ENCODE measurements at places on chromosomes 6 and 20.

GRCh38 chr6:24191346-24191745 lies 65.3 kb downstream of the NRSN1 start:
- DNase-seq, result no peak

GRCh38 chr20:21516861-21517565 lies 3.1 kb upstream of the NKX2-2 start:
- DNase-seq, result no peak

DNA sequence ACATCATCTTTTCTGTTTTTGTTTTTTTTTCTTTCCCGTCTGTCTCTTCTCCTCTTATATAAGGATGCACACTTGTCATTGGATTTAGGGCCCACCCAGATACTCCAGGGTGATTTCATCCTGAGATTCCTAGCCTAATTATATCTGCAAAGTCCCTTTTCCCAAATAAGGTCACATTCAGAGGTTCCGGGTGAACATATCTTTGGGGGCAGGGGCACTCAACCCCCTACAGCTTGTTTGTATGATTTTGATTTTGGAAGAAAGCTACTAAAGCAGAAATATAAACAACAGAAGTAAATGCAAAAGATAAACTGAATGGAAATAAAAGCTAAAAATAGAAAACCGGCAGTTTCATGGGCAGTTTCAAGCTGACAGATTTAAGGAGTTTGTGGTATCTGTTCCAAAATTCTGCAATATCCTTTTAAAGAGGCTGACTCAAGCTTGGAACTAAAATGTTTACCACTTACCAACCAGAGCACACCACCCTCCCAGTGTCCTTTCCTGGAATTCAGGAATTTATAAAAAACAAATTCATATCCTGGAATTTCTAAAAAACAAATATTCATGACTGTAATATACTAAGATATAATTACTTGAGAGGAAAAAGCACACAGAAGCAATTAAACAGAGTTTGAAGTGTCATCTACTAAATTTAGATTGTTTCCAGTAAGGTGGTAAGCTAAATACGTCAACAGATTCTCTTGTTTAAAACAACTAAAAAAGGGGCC lies 100.0 kb upstream of the CARMIL1 start:
- DNase-seq, result peak; percentile 81

DNA sequence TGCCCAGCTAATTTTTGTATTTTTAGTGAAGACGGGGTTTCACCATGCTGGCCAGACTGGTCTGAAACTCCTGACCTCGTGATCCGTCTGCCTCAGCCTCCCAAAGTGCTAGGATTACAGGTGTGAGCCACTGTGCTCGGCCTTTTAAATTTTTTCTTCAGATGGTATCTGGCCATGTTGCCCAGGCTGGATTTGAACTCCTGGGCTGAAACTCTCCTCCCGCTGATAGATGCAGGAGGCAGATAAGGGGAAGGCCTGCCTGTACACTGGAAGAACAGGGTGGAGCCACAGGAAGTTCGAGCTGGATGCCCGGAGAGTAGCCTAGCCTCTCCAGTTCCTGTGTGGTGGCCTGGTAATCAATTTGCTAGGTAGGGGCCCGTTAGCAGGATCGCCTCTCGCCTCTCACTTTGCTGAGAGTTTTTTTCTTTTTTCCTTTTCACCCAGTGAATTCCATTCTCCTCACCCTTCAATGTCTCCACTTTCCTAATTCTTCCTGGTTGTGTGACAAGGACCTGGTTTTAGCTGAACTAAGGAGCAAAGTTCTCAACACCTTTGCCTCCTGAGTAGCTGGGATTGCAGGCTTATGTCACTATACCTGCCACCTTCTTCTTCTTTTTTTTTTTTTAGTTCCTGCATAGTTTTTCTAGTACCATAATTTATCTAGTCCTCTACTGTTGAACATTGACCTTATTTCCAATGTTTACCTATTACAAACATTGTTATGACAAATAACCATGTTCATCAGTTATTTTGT lies 19.4 kb upstream of the ITCH start:
- DNase-seq, result no peak

- DNase-seq, result no peak
Observed at GRCh38 chr6:132604635-132605152, 15.2 kb upstream of the TAAR5 start.

- peak; percentile 48 for DNase-seq
Observed at GRCh38 chr20:21096321-21097043, 9.7 kb downstream of the LINC00237 start.

- peak; percentile 62 for DNase-seq
Observed at GRCh38 chr6:43628393-43629103, 516 bp downstream of the GTPBP2 start.

DNA sequence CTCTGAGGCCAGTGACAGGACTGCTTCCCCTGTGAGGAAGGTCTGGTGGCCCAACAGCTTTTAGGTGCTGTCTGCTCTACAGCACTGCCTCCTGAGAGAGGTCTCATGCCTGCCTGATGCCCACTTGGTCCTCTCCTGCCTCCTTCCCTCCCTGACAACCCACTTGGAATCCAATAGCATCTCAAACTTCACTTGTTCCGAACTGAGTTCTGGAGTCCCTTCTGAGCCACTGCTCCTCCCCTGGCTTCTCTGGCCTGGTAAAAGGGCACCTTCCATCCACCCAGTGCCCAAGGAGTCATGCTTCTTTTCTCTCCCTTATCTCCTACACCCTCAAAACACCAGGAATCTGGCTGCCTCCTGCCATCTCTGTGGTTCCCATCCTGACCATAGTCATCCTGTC lies 1.9 kb downstream of the MAVS start:
- no peak for DNase-seq

DNA sequence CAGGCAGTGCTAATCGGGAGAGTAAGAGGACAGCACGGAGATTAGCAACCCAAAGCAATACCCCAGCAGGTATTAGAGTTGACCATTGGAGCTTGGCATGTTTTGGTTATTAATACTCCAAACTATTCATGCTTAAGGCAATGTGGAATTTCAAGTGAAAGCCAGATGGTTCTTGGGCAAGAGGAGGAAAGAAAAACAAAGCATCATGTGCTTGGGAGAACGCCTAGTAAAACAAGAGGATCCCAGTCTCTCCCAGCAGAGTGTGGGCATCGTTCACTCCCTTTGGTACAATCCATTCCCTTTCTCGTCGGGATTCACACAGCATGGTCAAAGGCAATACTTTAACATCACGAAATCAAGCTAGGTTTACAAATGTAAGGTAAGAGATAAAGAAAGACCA lies 349.8 kb downstream of the PRKN start:
- DNase-seq, result peak; percentile 41

DNA sequence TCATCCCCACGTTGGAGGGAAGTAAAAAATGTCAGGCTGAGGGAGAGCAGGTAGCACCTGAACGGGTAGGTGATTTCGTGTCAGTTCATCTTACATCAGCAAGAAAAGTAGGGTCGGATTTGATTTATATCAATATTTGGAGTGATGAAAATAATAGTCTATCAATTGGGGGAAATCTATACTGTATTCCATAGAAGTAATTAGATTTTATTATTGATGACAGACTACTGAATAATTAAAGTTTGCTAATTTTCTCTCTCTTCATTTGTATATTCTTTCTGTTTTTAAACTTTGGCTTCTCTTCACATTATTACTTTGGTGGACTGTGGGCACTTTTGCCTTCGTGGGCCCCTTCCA lies 78.4 kb downstream of the OLIG3 start:
- DNase-seq, result no peak

GRCh38 chr20:59463541-59463940 lies 140.8 kb upstream of the PHACTR3 start:
- DNase-seq, result no peak

GRCh38 chr20:12098421-12098820 lies 180.7 kb downstream of the BTBD3 start:
- DNase-seq, result no peak

DNA sequence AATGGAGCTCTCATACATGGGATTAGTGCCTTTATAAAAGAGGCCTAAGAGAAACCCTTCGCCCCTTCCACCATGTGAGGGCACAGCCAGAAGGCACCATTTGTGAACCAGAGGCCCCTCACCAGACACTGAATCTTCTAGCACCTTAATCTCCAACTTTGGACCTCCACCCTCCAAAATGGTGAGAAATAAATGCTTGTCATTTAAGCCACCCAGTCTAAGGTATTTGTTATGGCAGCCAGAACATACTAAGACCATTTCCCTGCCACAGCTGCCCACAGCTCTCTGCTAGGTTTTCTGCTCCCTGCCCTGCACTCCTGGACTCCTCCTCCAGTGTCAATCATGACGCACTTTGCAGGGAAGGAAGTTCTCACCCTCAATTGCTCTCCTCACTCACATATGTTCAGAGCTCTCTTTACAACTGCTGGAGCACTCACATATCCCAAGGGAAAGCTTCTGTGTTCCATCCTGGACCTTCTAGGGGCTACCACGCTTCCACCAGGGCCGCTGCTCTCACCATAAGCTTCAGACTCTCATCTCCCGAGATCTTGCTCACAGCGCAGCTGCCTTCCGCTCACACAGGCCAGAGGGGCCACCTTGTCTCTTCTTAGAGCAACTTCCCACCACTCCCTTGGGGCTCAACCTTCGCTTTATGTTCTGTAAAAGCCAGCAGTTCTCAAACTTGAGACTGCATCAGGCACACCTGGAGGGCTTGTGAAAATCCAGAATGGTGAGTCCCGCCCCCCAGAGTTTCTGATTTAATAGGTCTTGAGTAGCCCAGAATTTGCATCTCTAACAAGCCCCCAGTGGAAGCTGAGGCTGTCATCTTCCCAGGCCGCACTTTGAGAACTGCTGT lies 1.6 kb upstream of the LY86 start:
- DNase-seq, result no peak

DNA sequence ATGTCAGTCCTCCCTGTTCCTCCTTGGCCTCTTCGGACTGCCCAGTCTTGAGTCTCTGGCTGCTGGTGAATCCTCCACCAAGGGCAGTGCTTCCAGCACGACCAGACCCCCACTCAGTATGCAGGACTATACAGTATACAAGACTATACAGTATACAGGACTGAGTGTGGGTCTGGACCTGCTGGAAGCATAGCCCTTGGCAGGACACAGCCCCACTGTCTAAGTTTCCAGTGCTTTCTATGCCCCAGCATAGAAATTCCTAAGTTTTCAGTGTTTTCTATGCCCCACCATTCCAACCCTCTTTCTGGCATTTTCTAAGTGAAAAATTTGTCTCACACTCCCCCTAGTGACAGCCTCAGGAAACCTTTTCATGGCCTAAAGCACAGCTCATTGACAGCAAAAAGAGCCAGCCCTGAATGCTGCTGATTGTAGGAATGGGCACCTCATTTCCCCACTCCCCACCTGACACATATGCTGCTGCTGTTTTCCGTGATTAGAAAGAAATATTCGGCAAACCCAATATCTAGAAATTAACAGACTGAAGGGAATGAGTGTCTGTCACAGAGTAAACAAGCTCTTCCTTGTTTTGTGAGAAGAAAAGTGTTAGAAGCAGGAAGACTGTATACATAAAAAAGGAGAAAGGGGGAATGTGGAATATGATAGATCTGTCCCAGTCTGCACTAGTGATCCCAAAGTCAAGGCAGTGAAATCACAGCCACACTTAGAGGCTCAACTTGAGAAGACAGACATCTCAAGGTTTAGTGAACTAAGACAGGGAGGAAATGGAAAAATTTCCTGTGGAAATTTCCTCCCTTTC lies 206.9 kb downstream of the IBTK start:
- DNase-seq, result peak; percentile 76

DNA sequence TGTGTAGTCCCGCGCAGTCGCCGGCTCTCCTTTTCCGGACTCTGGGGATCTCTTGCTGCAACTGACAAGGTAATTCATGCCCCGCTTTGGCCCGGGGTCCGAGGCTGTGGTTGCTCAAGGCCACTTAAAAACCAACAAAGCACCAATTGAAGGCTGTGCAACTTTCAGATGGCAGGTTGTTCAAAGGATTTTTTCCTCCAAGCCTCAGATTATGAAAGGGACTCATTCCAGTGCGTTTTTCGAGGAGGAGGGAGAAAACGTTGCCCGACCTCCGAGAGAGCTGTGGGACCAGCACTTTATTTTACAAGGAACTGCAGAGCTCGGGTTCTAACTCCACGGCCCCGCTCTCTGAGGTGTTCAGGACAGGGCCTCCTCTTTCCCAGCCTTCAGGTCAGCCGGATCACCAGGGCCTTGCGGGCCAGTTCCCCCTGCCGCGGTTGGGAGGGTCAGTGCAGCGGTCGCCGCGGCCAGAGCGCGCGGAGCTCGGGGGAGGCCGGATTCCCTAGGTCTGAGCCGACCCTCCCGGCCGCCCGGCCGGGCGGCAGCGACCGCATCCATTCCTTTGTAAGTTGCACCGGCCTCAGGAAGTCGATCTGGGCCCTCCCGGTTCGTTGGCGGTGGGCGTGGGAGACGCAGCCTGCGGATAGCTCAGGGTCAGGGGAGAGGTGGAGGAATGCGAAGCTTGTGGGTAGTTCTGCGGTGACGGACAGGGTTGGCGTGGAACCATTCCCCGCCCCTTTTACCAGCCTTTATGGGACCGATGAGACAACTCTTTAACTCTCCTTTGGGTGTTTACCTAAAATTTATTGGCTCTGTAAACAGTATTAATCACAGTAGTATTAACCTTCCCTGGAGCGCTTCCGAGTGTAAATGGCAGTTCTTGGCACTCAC lies 1.6 kb downstream of the UTRN start:
- DNase-seq, result peak; percentile 86

DNA sequence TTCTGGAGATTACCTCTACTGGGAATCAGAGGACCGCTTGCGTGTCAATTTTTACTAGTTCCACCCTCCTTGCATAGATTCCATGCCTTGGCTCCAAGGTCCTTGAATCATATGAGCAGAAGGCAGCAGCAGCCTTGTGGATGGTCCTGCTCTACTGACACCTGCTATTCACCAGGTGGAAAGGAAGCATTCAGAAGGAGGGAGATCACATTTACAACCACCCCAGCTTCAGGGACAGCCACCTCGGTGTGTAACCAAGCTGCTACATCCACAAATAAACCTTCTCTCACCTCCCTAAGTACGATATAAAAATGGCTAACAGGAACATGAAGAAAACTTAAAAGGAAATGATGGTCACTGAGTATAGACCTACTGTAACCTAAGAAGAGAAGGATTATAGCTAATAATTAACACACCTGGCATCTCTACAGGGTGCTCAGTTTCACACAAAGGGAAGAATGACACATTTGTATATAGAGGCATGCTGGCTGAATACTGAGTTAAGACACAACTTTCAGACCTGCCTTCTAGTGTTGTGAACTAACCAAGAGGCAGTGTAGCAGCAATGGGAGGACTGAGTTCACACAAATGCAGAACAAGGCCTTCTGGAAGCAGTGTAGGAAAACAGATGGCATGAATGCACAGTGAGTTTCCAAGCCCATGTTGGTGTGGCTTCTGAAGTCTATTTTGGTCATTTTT lies 46.3 kb upstream of the SRPK1 start:
- DNase-seq, result no peak

GRCh38 chr6:124434421-124434820 lies 527.8 kb upstream of the RNF217 start:
- no peak for DNase-seq

- DNase-seq, result no peak
Observed at GRCh38 chr20:46572153-46572552, 21.7 kb upstream of the OCSTAMP start.

- peak; percentile 38 for DNase-seq
Observed at GRCh38 chr6:136117081-136117480, 133.0 kb downstream of the MTFR2 start.

Measured in GM23248 (cell line).